ENCODE measurements at places on chromosomes 12 and 14.
A peak's percentile ranks its signal among the peaks of the same experiment; 100 is the strongest.

GRCh38 chr12:75747572-75748021 lies 236.2 kb upstream of the KRR1 start:
- H3K36me3 ChIP-seq, result no peaks in the 10 kb centered on the region
- no peaks in the 10 kb centered on the region for H3K27me3 ChIP-seq
- no peak overlapping the region for H3K27ac ChIP-seq
- H3K4me3 ChIP-seq, result no peak overlapping the region
- H3K4me1 ChIP-seq, result no peaks in the 10 kb centered on the region

DNA sequence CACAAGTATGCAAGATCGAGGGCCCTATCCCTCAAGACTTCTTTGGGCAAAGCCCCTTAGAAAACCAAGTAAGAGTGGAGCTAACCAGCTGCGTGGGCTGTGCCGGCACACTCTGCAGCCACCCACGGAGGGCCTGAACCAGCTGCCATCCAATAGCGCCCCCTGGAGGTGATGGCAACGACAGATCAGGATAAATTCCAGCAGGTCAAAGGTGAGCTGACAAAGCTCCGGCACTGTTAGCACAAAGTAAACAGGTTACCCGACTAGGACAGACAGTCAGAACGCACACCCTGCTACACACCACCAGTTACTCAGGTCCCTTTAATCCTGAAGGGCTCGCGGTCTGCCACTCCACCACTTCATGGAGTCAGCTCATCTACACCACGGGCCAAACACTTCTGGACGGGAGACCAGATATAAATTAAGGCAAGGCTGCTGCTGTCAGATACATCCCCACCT lies 4.9 kb downstream of the ZBTB39 start:
- no peak overlapping the region for H3K4me3 ChIP-seq
- peak; percentile 69 for DNase-seq
- no peaks in the 10 kb centered on the region for H3K27me3 ChIP-seq
- H3K36me3 ChIP-seq, result peaks cover 5% of the 10 kb centered on the region
- no peaks in the 10 kb centered on the region for H3K4me1 ChIP-seq

DNA sequence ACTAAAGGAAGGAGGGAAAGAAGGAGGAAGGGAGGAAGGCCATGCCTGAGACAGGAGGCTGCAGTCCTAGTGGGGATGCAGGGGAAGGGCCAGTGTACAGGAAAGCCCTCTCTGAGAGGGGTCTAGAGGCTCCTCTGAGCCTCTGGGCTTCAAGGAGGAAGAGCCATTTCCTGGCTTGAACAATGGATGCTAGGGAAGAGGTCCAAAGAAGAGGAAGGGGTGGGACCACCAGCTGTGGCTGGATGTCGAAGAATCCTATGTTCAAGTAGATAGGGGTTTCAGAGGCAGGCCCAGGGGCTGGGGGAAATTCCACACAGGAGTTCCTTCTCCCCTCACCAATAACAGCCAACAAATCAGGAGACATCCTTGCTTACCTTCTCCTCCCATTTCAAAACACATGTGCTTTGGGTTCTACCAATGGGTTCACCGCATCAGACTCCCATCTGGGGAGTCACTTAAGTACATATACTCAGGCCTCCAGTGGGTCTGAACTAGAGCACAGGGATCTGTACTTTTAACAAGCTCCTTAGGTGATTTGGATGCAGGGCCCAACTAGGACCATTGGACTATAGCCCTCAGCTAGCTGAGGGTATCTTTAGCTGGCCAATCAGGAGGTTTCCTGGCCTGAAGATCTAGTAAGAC lies 32.4 kb downstream of the PRPF40B start:
- DNase-seq, result no peak
- no peaks in the 10 kb centered on the region for H3K36me3 ChIP-seq
- H3K27me3 ChIP-seq, result no peaks in the 10 kb centered on the region
- no peak overlapping the region for H3K27ac ChIP-seq

GRCh38 chr12:131901431-131902331 lies 7.3 kb downstream of the ULK1 start:
- peak; percentile 45 for DNase-seq
- no peaks in the 10 kb centered on the region for H3K27me3 ChIP-seq
- no peaks in the 10 kb centered on the region for H3K36me3 ChIP-seq

- no peak for DNase-seq
- no peak overlapping the region for H3K27ac ChIP-seq
- H3K27me3 ChIP-seq, result no peaks in the 10 kb centered on the region
- H3K4me3 ChIP-seq, result no peak overlapping the region
- H3K36me3 ChIP-seq, result no peaks in the 10 kb centered on the region
- H3K4me1 ChIP-seq, result no peaks in the 10 kb centered on the region
Observed at GRCh38 chr14:39229601-39230110, 4.1 kb upstream of the MIA2 start.

DNA sequence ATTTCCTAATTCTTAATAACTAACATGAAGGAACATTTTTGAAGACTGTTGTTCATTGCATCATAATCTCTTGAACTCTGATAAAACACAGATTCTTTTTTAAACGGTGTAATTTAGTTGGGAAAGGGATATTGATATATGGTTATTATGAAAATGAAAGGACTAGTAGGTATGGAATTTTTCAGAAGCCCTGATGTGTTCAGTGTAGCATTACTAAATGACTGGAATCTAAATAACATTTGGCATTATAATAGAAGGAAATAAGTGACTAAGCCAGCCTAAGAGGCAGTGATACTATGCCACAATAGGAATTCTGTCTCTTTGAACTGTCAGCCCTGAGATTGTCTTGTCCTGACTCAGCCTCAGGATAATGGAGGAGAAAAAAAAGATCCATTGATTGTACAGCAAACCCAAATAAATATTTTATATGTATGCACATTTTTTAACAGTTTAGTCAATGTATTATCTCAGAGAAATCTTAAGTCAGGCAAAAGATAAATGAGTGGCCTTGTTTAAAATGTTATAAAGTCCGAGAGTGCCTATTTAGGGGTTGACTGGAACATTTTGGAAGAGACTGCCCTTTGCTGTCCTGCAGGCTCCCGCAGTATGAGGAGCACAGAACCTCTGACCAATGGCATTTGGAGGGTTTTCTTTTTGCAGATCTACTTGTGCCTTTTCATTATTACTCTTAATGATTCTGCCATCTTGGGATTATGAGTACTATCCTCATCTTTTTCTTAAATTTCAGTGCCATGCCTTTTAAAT lies 271.2 kb downstream of the EGLN3 start:
- H3K27me3 ChIP-seq, result no peaks in the 10 kb centered on the region
- no peaks in the 10 kb centered on the region for H3K36me3 ChIP-seq
- H3K4me3 ChIP-seq, result no peak overlapping the region
- DNase-seq, result no peak
- H3K4me1 ChIP-seq, result peaks cover 2% of the 10 kb centered on the region

GRCh38 chr12:6450091-6450868 lies 1.6 kb upstream of the TAPBPL start:
- no peaks in the 10 kb centered on the region for H3K27me3 ChIP-seq
- no peaks in the 10 kb centered on the region for H3K36me3 ChIP-seq
- H3K27ac ChIP-seq, result no peak overlapping the region
- H3K4me3 ChIP-seq, result peak overlapping the region; percentile 62
- no peaks in the 10 kb centered on the region for H3K4me1 ChIP-seq

GRCh38 chr14:75046899-75047298 lies 4.4 kb downstream of the MLH3 start:
- H3K27me3 ChIP-seq, result no peaks in the 10 kb centered on the region
- no peaks in the 10 kb centered on the region for H3K36me3 ChIP-seq
- peaks cover 4% of the 10 kb centered on the region for H3K4me1 ChIP-seq
- no peak overlapping the region for H3K4me3 ChIP-seq
- DNase-seq, result no peak

DNA sequence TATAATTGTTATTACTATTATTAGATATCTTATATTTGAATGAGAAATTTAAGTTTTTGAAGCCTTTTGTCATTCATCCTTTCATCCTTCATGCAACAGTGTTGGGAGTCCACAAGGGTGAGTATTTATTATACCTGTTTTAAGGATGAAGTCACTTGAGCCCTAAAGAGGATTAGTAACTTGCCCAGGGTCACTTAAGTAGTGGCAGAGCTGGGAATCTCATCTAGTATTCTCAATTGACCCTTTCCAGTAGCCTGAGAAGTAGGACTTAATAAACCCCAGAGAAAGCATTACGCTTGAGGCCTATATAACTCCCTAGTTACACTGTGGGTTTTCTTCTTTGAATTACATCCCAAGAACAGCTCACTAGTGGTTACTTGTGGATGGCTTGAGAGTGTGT lies 119.8 kb downstream of the SRGAP1 start:
- no peak for DNase-seq
- H3K27me3 ChIP-seq, result no peaks in the 10 kb centered on the region
- H3K4me1 ChIP-seq, result no peaks in the 10 kb centered on the region
- no peaks in the 10 kb centered on the region for H3K36me3 ChIP-seq

DNA sequence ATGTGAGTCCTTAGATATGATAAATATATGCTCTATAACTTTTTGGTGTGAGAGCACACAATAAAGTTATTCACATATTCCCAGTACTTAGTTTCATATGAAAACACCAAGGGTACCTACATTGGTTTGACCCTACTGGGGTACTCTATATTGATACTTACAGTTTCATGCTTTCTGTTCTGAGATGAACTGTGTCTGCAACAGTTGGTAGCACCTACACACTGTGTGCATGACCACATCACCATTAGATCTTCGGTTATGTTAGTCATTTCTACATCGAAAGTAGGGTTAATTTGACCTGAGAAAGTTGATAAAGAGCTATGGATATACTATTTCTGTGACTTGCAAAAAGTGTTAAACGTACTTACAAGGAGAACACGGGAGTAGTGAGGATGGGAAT lies 337.2 kb downstream of the NPAS3 start:
- H3K27ac ChIP-seq, result no peak overlapping the region
- H3K4me1 ChIP-seq, result no peaks in the 10 kb centered on the region
- no peak for DNase-seq
- H3K27me3 ChIP-seq, result no peaks in the 10 kb centered on the region
- no peaks in the 10 kb centered on the region for H3K36me3 ChIP-seq
- H3K4me3 ChIP-seq, result no peak overlapping the region

DNA sequence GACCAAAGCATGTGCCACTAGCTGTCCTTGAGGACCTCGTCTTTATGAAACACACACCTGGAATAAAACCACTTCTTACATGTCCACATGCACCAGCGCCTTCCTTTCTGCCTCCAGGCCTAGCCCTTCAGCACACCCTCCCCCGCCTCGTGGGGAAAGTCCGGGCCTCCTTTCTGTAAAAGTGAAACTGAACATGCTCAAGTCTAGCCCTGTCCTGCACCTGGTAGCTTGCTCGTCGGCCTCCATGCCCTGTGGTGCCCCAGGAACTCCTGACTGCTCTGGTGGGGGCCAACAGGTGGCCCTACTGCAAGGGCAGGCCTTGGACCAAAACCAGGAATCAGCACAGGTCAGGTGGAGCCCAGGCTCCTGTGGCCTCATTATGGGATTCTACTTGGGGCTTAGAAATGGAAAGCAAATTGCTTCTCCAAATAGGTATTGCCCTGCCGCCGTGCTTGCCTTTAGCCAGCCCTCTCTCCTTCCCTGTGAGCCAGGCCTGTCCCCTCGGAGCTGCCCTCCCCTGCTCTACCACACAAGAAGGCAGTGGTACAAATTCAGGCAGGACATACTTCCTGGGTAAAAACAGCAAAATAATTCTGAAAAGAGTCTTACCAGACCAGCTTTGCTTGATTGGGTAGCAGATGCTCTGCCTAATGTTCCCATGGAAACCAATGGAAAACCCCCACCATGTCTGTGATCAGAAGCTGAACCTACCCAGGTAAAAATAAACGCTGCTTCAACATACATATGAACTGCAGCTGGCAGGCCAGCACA lies 43.5 kb downstream of the ERH start:
- no peak for DNase-seq
- H3K4me1 ChIP-seq, result no peaks in the 10 kb centered on the region
- no peaks in the 10 kb centered on the region for H3K36me3 ChIP-seq
- H3K4me3 ChIP-seq, result no peak overlapping the region
- no peaks in the 10 kb centered on the region for H3K27me3 ChIP-seq

GRCh38 chr12:53978477-53979356 lies 4.0 kb upstream of the HOTAIR start:
- no peaks in the 10 kb centered on the region for H3K4me1 ChIP-seq
- peaks cover 3% of the 10 kb centered on the region for H3K27me3 ChIP-seq
- no peak overlapping the region for H3K27ac ChIP-seq
- H3K36me3 ChIP-seq, result no peaks in the 10 kb centered on the region
- no peak for DNase-seq

GRCh38 chr14:50225974-50226297 lies 5.4 kb downstream of the SOS2 start:
- H3K4me3 ChIP-seq, result no peak overlapping the region
- no peaks in the 10 kb centered on the region for H3K27me3 ChIP-seq
- H3K36me3 ChIP-seq, result no peaks in the 10 kb centered on the region
- peak overlapping the region; percentile 8 for H3K27ac ChIP-seq
- H3K4me1 ChIP-seq, result peaks cover 7% of the 10 kb centered on the region
- no peak for DNase-seq

DNA sequence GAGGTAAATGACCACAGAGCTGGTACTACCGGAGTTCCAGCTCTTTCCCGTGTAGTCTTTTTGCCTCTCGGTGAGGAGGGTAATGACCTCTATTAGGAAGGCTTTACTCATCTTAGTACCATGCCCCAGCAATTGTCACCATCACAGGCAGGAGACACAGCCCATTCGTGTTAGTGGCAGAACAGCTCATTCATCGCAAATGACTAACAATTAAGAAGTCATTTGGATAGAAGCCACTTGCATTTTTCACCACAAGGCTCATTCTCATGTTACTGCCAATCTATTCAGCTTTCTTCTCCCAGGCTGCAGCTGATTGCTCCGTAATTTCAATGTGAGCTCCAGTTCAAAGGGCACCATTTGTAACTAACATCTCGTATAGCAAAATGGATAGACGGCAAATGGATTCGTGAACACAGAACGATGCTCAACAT lies 718.8 kb upstream of the TMEM132C start:
- no peaks in the 10 kb centered on the region for H3K36me3 ChIP-seq
- no peaks in the 10 kb centered on the region for H3K4me1 ChIP-seq
- H3K27me3 ChIP-seq, result no peaks in the 10 kb centered on the region
- no peak overlapping the region for H3K27ac ChIP-seq
- no peak overlapping the region for H3K4me3 ChIP-seq

- no peak overlapping the region for H3K4me3 ChIP-seq
- no peak overlapping the region for H3K27ac ChIP-seq
- H3K36me3 ChIP-seq, result no peaks in the 10 kb centered on the region
- peaks cover 2% of the 10 kb centered on the region for H3K4me1 ChIP-seq
- no peaks in the 10 kb centered on the region for H3K27me3 ChIP-seq
Observed at GRCh38 chr14:29799464-29800095, 128.1 kb downstream of the PRKD1 start.

- peak overlapping the region; percentile 53 for H3K4me3 ChIP-seq
- no peaks in the 10 kb centered on the region for H3K36me3 ChIP-seq
- peaks cover 1% of the 10 kb centered on the region for H3K27me3 ChIP-seq
- no peak for DNase-seq
- H3K4me1 ChIP-seq, result no peaks in the 10 kb centered on the region
Observed at GRCh38 chr12:65825183-65825506, 862 bp downstream of the HMGA2 start.

GRCh38 chr14:57820581-57820980 lies 45.3 kb downstream of the SLC35F4 start:
- no peaks in the 10 kb centered on the region for H3K4me1 ChIP-seq
- no peaks in the 10 kb centered on the region for H3K27me3 ChIP-seq
- no peak for DNase-seq
- H3K27ac ChIP-seq, result no peak overlapping the region
- H3K4me3 ChIP-seq, result no peak overlapping the region
